ENCODE measurements at places on chromosomes 2 and 18. TPM values are rescaled to one million over a fixed set of nuclear protein-coding genes. Genes with fewer than 3 reads are reported as not detected.

The PLB1 gene
- total RNA-seq = 0.68 TPM

The DSG2 gene
- total RNA-seq = not detected

The EHBP1 gene
- 71.6 TPM for total RNA-seq

The HAAO gene
- total RNA-seq = 0.48 TPM

The TTC31 gene
- total RNA-seq = 16.7 TPM

The GPC1 gene
- 303 TPM for total RNA-seq

The KCNIP3 gene
- total RNA-seq = 2.4 TPM

The DIPK1C gene
- not detected for total RNA-seq

The RFX8 gene
- 2.9 TPM for total RNA-seq

The SCN7A gene
- not detected for total RNA-seq

The RAX gene
- total RNA-seq = not detected

The PROM2 gene
- total RNA-seq = 0.18 TPM

The KHK gene
- 0.90 TPM for total RNA-seq

The IL1RL2 gene
- total RNA-seq = not detected

The SIX3 gene
- total RNA-seq = not detected
